Stimulated activated CD4-positive, alpha-beta T cell treated with anti-CD3 and anti-CD28 coated beads, Interleukin-1b, Interleukin-23, amount 100 ng/mL, for 24 hours (primary cell): ENCODE measurements at places on chromosomes 11 and 22.

GRCh38 chr11:113689768-113690618, 16.1 kb downstream of the TMPRSS5 start:
- DNase-seq, result no peak

- DNase-seq, result no peak
Observed at GRCh38 chr11:73147771-73148681, 5.9 kb upstream of the FCHSD2 start.

DNA sequence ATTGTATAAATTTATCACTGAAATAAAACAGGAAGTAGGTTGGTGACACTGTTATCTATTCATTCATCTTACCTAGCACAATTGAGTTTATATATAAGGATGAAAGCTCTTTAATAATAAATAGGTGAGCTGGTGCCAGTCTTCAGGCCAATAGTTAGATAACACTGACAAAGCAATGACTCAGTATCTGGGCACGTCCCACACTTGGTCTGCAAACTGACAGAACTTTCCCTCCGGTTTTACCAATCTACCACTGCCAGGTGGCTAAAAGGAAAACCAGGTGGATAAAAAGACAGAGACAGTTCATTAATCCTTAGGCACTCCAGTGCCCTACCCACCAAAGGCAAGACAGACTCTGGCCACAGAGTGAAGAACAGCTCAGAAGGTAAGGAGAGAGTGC, 17.6 kb downstream of the DDB1 start:
- DNase-seq, result no peak

DNA sequence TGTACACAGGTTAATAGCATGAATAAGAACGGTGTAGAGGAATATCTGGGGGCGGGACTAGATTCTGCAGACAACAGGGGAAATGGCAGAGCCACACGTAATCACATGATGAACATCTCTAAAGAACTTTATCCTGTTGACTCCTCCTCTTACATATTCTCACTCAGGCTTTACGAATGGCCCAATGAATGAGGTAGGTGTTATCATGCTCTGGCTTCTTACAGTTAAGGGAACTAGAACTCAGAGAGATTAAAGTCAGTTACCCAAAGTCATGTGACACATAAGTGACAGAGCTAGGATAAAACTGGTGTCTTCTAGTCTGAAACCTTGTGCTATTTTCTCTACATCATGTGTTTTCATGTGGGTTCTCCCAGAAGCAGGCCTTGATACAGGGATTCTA, 49.0 kb upstream of the BMAL1 start:
- DNase-seq, result no peak

GRCh38 chr22:33680632-33681031, 239.6 kb downstream of the LARGE1 start:
- DNase-seq, result no peak

GRCh38 chr22:47043835-47044721, 281.6 kb downstream of the TBC1D22A start:
- DNase-seq, result no peak

GRCh38 chr22:37487571-37487970, 1.4 kb upstream of the MFNG start:
- DNase-seq, result no peak

DNA sequence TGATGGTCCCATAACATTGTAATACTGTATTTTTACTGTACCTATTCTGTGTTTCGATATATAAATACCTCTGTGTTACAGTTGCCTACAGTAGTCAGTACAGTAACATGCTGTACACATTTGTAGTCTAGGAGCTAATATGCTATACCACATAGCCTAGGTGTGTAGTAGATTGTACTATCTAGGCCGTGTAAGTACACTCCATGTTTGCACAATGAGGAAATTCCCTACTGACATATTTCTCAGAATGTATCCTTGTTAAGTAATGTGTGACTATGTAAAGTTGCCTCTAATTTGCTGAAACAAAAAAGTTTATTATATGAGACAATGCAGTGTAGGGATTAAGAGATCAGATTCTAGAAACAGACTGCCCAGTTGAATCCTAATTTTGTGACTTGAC, 21.3 kb downstream of the CAPRIN1 start:
- no peak for DNase-seq
